ENCODE measurements at places on chromosomes 5 and 9. TPM values are rescaled to one million over a fixed set of nuclear protein-coding genes. Genes with fewer than 3 reads are reported as not detected.

ANKRD20A1 gene
- 0.27 TPM for total RNA-seq

ORM1 gene
- not detected for total RNA-seq

SOX30 gene
- total RNA-seq: not detected

OR1L8 gene
- total RNA-seq: not detected

SAXO1 gene
- total RNA-seq: 0.18 TPM

SLC46A2 gene
- not detected for total RNA-seq

LURAP1L gene
- 47.5 TPM for total RNA-seq
